Urinary bladder (tissue), 4 donors: ENCODE measurements at places on chromosomes 13 and 19. TPM values are rescaled to one million over a fixed set of nuclear protein-coding genes. Genes with fewer than 3 reads are reported as not detected.

LHB gene
- not detected for total RNA-seq

ALOX5AP gene
- 10.4 TPM for total RNA-seq

PLPPR3 gene
- total RNA-seq: 2.1 TPM

ICAM1 gene
- total RNA-seq: 7.7 TPM

ANKRD24 gene
- total RNA-seq: 1.2 TPM

STOML3 gene
- not detected for total RNA-seq

CABP5 gene
- not detected for total RNA-seq

- DNase-seq: no peak
Measured at GRCh38 chr19:32890326-32890725, 20.8 kb upstream of the SLC7A9 start.

DNA sequence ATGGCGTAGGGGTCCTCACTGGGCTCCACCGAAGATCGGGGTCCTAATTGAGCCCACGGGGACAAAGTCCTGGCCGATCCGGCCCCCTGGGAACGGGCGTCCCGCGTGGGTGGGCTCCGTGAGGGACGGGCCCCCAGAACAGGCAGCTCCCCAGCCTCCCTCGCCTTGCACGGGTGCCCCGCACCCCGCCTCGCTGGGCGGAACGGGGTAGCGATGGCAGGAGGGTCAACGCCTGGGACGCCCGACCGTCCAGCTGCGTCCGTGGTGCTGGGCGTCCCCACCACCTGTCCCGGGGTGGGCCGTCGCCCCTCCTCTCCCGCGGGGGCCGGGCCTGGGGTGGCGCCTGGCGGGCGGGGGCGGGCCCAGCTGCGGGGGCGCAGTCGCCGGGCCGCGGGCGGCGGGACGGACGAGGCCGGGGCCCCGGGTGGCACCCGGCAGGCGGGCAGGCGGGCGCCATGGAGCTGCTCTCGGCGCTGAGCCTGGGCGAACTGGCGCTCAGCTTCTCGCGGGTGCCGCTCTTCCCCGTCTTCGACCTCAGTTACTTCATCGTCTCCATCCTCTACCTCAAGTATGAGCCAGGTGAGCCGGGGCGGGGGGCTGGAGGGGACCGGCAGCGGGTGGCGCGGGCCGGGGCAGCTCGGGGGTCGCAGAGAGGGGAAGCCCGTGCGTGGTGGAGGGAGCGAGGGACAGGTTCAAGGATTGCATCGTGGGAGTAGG lies at the start of gene TMEM38A:
TMEM38A (plus strand) TSS at position 377 of the 717 bp plus-strand sequence; CDS start at position 456, 79 bp downstream.
- DNase-seq: no peak

GRCh38 chr19:8831832-8832131 lies 322 bp downstream of the ZNF558 start:
- peak; percentile 6 for DNase-seq

- DNase-seq: no peak
Measured at GRCh38 chr13:67183151-67183550, 47.0 kb downstream of the PCDH9 start.

DNA sequence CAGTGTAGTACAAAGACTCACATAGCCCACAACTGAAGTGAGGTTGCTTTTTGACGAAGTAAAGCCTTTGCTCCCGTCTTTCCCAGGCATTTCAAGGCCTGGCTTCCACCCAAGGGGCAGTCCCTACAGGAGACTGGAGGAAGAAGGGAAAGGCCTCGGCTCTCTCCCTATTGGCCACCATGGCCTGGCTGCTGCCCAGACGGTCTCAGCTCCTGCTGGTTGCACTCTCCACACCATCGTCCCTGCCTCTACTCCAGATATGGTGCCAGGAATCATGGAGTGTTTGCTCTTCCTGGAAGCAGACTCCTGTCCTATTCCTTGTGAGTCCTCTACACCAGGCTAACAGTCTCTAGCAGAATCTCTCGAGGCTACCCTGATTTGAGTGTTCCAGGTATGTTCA lies 124.1 kb upstream of the UQCRFS1 start:
- no peak for DNase-seq

- DNase-seq: no peak
Measured at GRCh38 chr13:106418556-106418955, 116.9 kb downstream of the EFNB2 start.

- no peak for DNase-seq
Measured at GRCh38 chr19:12777217-12778016, 2.1 kb upstream of the HOOK2 start.

GRCh38 chr13:99425485-99426341 lies 75.6 kb upstream of the TM9SF2 start:
- no peak for DNase-seq

GRCh38 chr13:30301827-30302226 lies 5.5 kb downstream of the KATNAL1 start:
- no peak for DNase-seq

DNA sequence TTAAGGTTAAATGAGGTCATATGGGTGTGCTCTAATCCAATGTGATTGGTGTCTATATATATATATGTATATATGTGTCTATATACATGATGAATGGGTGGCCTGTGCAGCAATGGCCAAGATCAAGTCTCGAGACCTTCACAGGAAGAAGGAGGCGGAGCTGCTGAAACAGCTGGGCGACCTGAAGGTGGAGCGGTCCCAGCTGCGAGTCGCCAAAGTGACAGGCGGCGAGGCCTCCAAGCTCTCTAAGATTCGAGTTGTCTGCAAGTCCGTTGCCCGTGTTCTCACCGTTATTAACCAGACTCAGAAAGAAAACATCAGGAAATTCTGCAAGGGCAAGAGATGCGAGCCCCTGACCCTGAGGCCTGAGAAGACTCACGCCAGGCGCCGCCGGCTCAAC lies 109.8 kb downstream of the EFNB2 start:
- DNase-seq: no peak

- no peak for DNase-seq
Measured at GRCh38 chr19:50453243-50453642, 20.6 kb downstream of the MYBPC2 start.

DNA sequence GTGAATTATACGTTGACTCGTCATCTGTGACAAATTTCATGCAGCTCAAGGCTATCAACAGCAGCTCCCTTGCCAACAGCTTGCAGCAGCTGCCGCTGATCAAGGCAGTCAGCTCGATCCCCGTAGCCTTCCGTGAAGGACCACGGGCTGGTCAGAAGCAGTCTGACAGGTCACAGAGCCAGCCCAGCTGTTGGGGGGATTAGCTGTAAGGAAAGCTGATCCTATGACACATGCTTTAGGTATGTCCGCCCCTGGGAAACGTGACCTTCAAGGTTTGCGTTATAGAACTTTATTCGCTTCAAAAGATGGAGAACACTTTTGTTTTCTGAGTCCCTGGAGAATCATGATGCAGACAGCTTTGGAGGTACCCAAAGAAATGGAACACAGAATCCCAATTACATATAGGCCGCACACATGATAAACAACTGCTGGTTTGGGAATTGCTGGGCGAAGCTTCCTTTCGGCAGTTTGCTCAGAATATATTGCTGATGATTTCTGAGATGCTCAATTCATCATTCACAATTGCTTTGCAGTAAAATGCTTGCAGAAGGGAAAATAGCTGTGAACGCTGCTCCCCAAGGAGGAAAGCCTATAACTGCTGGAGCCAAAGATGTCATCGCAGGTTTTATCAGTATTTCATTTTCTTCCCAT lies 62.6 kb upstream of the USP29 start:
- peak; percentile 78 for DNase-seq

- no peak for DNase-seq
Measured at GRCh38 chr19:17499648-17500446, 11.6 kb upstream of the PGLS start.

DNA sequence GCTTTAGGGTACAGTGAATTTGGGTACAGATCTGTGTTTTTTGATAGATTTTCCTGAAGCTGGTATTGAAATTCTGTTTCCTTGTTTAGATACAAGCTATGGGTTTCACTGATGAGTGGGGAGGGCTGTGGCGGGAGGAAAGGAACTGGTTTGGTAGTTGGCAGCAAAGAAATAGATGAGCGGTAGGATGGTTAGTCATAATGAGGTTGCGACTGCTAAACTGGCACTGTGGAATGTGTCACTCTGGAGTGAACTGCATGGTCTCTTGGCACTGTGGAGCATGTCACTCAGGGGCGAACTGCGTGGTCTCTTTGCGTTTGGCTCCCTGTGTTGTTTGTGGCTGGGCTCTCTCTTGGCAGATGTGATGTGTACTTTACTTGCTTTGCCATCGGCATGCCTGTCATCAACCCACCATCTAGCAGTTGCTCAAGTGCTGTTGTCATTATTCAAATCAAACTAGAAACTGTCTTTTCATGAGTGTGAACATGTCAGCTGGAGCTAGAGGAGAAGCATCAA lies 82.1 kb downstream of the ATP8A2 start:
- DNase-seq: no peak

GRCh38 chr19:38012944-38013343 lies 105.9 kb downstream of the SIPA1L3 start:
- DNase-seq: no peak

GRCh38 chr19:4528843-4529242 lies 6.2 kb downstream of the PLIN5 start:
- DNase-seq: no peak

DNA sequence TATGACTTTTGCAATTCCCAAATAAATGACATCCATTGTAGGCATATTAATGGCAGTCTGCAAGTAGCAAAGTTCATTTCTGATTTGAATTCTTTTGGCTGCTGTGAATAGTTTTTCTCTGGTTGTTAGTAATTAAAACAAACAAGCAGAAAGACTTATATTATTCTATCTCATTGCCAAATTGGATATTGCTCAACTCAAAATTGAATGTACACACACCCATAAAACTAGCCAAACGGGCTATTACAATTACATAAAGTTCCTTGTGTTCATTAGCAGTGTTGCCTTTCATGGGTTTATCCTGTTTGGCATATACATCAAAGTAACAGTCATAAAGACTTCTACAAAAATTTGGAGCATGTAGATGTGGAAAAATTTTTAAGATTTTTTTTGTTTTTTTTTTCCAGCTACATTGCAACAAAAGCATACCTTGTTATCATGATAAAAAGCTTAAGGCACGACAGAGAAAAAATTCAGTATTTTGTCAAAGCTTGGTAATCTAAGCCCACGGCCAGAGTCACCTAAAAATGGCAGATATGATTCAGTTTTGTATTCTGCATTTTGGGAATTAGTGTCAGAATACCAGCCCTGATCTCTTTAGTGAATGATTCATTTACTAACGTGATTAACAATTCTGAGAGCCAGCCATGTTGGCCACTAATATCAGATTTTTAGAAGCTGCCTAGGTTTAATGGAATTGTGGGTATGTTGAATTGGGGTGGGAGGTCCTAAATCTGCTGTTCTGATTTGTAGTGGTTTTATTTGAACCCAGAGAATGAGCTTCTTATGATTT lies 108.4 kb downstream of the KLF5 start:
- DNase-seq: no peak
